Neural crest cell (in vitro differentiated cells): ENCODE measurements at places on chromosomes 7 and 10. TPM values are rescaled to one million over a fixed set of nuclear protein-coding genes. Genes with fewer than 3 reads are reported as not detected.

DNA sequence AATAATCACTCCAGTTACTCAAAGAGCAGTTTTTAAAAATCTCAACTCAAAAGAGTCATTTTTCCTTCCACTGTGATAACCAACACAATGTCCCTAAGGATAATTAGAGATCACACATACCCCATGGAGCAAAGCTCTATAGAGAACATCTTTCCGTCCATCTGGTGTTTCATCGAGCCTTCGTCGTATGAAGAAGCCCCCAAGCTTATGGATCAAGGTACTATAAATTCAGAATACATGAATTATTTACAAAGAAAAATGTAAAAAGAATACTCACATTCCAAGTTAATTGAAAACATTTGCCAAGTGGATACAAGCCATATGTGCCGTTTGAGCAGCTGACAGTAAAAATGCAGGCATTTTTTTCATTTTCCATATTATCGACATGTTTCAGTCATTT lies 14.8 kb downstream of the GPAM start:
- no peak for DNase-seq

- DNase-seq, result no peak
Measured at GRCh38 chr7:55194522-55194921, 170.6 kb upstream of the LANCL2 start.

- no peak for DNase-seq
Measured at GRCh38 chr7:24949884-24950283, 30.1 kb downstream of the OSBPL3 start.

- DNase-seq, result no peak
Measured at GRCh38 chr10:1100691-1101368, 44.6 kb downstream of the WDR37 start.

WIPF3 gene
- total RNA-seq, result 4.0 and 5.1 TPM in 2 replicates
